Natural killer cell treated with Interleukin-12 subunit alpha and Interleukin-12 subunit beta and Interleukin-15 and Interleukin-18, amount 100 ng/mL, for 72 hours (primary cell): ENCODE measurements at places on chromosomes 16 and 17.

DNA sequence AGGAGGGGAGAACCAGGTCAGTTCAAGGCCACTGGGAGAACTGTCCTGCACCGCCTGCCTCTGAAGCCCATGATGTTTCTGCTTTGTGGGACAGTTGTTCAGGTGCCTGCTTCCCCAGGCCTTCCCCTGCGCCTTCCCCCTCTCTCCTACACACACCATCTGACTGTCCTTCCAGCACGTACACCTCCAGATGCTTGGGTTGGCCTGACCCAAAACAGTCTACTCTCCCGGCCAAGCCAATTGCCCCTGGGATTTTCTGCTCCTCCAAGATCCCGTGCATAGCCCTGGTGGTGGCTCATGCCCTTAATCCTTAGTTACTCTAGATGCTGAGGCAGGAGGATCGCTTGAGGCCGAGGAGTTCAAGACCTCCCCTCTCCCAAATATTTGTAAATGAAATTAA is 684 bp upstream of the RSAD1 start:
- peak overlapping the region; percentile 86 for H3K4me3 ChIP-seq
- H3K27me3 ChIP-seq: no peaks in the 10 kb centered on the region
- peak overlapping the region; percentile 89 for H3K27ac ChIP-seq

GRCh38 chr17:30928584-30928983 is 6.8 kb downstream of the ADAP2 start:
- DNase-seq: no peak
- no peaks in the 10 kb centered on the region for H3K36me3 ChIP-seq
- no peaks in the 10 kb centered on the region for H3K4me1 ChIP-seq
- H3K4me3 ChIP-seq: no peak overlapping the region

- DNase-seq: no peak
- H3K4me3 ChIP-seq: peak overlapping the region; percentile 90
- H3K27me3 ChIP-seq: no peaks in the 10 kb centered on the region
- no peak overlapping the region for H3K27ac ChIP-seq
- no peaks in the 10 kb centered on the region for H3K4me1 ChIP-seq
- H3K36me3 ChIP-seq: no peaks in the 10 kb centered on the region
These were observed 13.6 kb downstream of the OR1D5 start for GRCh38 chr17:3049705-3050295.

DNA sequence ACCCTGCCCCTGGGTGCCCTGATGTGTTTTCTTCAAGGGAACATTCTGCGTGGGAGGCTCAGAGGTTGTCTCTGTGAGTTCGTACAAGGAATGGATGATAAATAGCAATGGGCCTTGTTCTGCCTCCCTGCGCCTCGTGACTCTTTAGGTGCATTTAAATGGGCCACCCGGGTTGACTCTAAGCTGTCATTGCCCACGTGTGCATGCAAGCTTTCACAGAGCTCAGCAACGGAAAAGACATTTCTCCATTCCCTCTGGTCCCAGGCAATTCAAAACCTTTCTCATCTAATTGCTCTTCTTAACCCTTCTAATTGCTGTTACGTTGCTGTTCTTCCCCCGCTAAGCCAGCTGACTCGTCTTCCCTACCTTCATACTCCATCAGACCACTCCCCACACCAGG is 71.5 kb upstream of the SDK2 start:
- no peak overlapping the region for H3K27ac ChIP-seq
- peaks cover 12% of the 10 kb centered on the region for H3K4me1 ChIP-seq
- DNase-seq: no peak
- H3K36me3 ChIP-seq: no peaks in the 10 kb centered on the region
- no peak overlapping the region for H3K4me3 ChIP-seq

GRCh38 chr17:31008374-31009041 is 37.7 kb downstream of the RNF135 start:
- no peaks in the 10 kb centered on the region for H3K27me3 ChIP-seq
- peak; percentile 78 for DNase-seq
- peak overlapping the region; percentile 86 for H3K4me3 ChIP-seq
- H3K36me3 ChIP-seq: no peaks in the 10 kb centered on the region
- H3K27ac ChIP-seq: peak overlapping the region; percentile 76
